Mucosa of descending colon (tissue), 3 donors: ENCODE measurements at places on chromosomes 6 and 20.

DNA sequence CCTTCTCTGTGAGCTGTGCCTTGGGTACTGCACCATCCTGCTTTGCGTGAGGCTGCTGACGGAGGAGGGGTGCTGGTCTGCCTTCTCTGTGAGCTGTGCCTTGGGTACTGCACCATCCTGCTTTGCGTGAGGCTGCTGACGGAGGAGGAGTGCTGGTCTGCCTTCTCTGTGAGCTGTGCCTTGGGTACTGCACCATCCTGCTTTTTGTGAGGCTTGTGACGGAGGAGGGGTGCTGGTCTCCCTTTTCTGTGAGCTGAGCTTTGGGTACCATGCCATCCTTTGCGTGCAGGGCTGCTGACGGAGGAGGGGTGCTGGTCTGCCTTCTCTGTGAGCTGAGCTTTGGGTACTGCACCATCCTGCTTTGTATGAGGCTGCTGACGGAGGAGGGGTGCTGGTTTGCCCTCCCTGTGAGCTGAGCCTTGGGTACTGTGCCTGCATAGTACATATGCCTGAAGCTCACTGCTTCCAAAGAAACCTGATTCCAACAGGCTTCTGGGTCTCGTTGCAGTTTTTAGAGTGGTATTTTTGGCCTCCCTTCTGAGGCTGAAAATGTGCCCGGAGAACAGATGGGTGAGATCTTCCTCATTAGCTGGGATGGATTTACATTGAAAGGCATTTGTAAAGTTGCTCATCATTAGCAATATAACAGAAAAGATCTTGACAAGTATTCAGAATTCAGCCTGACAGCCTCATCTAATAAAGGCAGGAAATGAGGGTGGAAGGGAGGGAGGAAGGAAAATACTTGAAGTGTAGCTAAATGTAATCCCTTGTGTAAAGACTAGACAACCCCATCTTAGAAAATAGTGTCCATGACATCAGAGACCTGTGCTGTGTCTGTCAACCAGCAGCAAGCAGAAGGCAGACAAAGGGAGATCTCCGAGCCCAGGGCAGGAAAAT, 46.8 kb upstream of the UNC93A start:
- DNase-seq: no peak

- no peak for DNase-seq
These were observed 104.8 kb downstream of the CDH26 start for GRCh38 chr20:60063048-60063451.

DNA sequence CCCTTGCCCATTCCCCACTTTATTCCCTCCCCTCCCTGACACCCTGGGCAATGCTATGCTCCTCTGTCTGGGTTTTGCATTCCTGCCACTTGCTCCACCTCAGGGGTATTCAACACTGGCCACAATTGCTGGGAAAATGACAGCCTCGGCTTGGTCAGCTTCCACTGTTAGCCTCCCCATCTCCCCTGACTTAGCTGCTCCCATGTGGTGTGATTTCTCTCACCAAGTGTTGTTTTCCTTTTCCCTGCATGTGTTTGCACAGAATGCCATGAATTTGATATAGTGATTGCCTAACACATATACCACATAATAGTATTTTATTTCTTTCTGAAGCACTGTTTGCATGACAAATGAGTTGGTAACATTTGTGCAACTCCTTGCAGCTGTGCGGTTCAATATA, 1.4 kb upstream of the LEMD2 start:
- no peak for DNase-seq

GRCh38 chr6:140980265-140980887, 1152.3 kb upstream of the GJE1 start:
- DNase-seq: no peak

- DNase-seq: peak; percentile 47
These were observed 140.5 kb upstream of the ATXN1 start for GRCh38 chr6:16901782-16902181.

DNA sequence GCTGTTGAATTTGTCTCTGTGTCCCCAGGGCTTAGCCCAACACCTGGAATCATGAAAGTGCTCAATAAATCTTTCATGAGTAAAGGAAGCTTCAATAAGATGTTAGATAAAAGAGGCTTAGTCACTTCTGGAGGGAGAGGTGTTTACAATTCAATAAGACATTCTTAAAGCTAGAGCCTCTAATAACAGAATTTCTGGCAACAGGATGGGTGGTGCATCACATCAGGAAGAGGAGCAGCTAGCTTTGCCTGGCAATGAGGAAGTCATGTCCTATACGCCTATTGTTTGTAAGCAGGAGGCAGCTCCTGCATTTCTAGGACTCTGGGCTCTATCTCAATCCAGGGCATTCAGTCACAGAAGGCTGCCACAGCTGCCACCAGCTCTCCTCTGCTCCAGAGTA, 638.5 kb downstream of the EPM2A start:
- no peak for DNase-seq

DNA sequence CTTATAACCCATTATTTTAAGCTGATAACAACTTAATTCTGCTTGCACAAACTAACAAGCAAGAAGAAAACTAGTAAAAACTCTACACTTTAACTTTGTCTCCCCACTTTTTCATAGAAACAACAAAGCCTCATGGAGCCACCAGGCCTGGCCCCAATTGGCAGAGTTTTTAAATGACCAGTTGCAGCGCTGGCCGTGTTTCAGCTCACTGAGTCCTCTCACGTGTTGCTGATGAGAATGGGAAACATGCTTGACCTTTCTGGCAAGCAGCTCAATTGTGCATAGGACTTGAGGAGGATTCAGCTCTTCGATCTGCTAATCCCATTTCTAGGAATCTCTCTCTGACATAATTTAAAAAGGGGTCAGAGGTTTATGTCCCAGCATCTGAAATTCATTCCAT, 24.5 kb upstream of the GRM4 start:
- no peak for DNase-seq

GRCh38 chr6:168450917-168451316, 9.9 kb downstream of the SMOC2 start:
- DNase-seq: no peak

GRCh38 chr6:3318821-3319540, 60.2 kb downstream of the PSMG4 start:
- DNase-seq: no peak

DNA sequence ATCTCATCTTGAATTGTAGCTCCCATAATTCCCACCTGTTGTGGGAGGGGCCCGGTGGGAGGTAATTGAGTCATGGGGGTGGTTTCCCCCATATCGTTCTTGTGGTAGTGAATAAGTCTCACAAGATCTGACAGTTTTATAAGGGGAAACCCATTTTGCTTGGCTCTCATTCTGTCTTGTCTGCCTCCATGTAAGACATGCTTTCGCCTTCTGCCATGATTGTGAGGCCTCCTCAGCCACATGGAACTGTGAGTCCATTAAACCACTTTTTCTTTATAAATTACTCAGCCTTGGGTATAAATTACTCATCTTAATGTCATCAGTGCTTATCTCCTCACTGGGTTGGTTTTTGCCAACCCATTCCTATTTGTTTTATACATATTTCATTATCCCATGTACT, 142.0 kb upstream of the GMDS start:
- DNase-seq: no peak

GRCh38 chr6:110589865-110590513, 113.6 kb upstream of the SLC22A16 start:
- DNase-seq: no peak

GRCh38 chr6:154648188-154648887, 84.9 kb upstream of the SCAF8 start:
- DNase-seq: no peak

- DNase-seq: peak; percentile 11
These were observed 205.2 kb downstream of the BMP7 start for GRCh38 chr20:57061051-57061900.

DNA sequence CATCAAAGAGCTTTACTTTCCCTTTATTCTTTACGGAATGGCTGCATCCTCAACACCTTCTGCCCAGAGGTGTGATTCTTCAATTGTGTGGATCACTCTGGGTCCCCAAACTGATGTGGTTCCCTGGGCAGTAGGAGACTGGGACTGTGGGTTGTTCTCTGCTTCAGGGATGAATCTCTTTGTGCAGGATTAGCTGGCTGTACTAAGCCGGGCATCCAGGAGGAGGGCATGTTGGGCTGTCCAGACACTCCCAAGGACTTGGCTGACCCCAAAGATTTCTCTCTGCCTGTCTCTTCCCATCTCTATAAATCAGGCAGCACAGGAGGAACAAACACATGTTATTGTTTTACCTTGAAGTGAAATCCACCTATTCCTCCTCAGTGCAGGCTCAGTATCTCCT, 15.3 kb downstream of the FARS2 start:
- no peak for DNase-seq

- no peak for DNase-seq
These were observed 23.1 kb downstream of the ALDH5A1 start for GRCh38 chr6:24517659-24518543.

DNA sequence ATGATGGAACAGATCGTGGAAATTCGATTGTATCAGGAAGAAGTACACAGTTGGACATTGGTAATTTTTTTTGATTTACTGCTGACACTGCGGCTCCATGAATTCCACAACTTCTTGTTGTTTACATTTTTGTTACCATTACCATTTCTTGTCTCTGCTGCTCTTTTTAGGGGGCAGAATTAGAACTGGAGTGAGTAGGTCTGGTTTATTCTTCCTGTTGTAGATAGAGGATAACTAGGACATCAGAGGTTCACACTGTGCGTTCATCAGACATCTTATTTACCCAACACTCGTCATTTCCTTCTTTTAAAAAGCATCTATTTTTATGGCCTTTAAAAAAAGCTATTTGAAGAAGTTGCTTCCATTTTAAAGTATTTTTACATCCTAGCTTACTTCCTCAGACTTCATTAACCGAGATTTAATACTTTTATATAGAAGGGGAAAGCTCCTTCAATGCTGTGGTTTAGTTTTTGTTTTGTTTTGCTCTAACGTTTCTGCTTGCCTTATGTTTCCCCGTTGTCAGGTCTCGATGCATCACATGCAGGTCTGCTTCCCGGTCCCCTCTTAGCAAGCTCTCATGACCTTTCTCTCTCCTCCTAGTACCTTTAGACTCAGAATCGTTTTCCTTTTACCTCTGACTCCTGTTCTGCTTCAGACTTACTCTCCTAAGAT, 139.1 kb downstream of the ARID1B start:
- DNase-seq: no peak

DNA sequence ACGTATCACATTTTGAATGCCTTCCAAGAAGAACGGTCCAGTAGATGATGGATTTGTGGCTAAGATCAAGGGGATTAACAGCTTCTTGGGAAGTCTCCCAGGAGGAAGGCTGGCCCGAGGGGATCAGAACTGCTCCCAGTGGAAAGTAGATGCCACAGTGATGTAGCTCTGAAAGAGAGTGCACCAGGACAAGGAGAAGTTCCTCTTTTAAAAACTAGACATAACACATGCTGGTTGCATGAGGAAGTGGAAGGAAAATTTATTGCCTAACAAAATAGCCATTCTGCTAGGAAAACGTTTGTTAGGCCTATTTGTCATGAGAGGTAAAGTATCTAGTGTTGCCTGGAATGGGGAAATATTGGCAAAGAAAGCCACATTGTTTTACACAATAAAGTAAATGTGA, 87.8 kb downstream of the CDH26 start:
- DNase-seq: no peak

- DNase-seq: no peak
These were observed 3.6 kb upstream of the TAAR8 start for GRCh38 chr6:132548746-132549463.

- DNase-seq: no peak
These were observed 41.0 kb downstream of the PLEKHG1 start for GRCh38 chr6:150640556-150641209.

- no peak for DNase-seq
These were observed 817.1 kb downstream of the KIF16B start for GRCh38 chr20:15756002-15756753.

DNA sequence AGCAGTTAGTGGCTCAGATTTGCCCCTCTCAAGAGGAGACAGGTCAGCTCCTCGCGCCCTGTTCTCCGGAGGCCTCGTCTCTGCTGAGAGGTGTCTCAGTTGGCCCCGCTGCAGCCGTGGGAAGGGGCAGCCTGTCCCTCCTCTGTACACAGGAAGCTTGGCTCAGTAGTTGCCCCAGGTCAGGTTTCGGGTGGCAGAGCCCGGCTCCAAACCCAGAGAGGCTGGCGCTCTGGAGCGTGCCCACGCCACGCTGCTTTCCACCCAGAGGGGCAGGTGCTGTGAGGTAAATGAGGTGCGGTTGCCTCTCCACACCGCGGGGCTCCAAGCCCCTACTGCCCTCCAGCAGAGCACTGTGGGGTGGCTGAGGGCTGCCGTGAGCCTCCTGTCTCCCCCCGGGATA, 16.0 kb downstream of the DYNLT1 start:
- DNase-seq: no peak

DNA sequence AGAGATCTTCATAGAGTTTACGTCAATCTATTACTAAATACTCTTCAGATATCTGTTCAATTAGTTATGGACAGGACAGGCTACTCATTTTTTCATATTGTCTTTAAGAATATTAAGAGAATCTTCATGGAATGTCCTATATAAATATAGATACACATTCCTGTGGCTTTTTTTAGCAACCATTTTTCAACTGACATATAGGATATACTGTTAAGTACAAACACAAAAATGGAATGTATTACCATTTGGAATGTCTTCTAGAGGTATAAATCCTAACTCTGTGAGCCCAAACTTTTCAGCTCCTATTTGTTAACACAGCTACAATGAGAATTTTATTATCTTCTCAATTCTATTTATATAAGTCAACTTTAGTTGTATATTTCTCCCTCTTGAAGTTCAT, 239.6 kb upstream of the DEFB112 start:
- DNase-seq: no peak

DNA sequence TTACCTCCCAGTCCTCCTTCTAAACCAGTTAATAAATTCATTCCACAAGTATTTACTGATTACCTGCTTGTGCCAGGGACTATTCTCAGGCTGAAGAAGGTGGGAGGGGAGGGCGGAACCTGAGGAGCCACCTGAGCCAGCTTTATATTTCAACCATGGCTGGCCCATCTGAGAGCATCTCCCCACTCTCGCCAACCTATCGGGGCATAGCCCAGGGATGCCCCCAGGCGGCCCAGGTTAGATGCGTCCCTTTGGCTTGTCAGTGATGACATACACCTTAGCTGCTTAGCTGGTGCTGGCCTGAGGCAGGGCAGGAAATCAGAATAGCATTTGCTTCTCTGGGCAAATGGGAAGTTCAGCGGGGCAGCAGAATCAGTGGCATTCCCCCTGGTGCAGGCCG, 4.9 kb upstream of the AAR2 start:
- DNase-seq: no peak

DNA sequence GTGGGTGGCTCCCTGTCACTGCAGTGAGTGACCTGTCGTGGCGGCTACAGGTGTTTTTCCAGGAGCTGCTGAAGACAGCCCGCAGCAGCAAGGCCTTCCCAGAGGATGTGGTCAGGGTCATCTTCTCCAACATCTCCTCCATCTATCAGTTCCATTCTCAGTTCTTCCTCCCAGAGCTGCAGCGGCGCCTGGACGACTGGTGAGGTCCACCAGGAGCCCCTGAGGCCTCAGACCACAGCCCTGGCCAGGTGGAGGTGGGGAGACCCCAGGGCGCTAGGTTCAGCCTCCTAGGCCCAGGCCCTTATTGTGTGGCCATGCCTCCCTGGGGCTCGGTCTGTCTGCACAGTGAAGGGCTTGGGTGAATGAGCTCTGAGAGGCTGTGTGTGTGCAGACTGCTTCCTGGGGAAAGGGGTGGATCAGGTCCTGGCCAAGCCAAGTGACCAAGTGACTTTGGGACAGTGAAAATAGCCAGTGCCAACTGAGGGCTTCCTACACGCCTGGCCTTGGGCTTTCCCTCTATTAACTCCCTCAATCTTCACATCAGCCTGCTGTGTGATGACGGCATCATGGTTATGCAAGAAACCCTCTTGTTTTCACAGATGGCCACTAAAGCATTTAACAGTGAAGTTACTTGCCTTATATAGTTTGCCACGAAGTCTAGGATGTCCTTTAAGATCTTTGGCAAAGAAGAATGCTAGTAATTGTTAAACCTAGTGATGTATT, 6.4 kb downstream of the FGD2 start:
- no peak for DNase-seq
